ENCODE measurements at places on chromosomes 1 and 21.

GRCh38 chr1:247330548-247331171, 1.0 kb downstream of the ZNF496 start:
- ATAC-seq = peak; percentile 13

- peak; percentile 89 for ATAC-seq
Observed at GRCh38 chr1:224867715-224868114, 61.8 kb upstream of the DNAH14 start.

DNA sequence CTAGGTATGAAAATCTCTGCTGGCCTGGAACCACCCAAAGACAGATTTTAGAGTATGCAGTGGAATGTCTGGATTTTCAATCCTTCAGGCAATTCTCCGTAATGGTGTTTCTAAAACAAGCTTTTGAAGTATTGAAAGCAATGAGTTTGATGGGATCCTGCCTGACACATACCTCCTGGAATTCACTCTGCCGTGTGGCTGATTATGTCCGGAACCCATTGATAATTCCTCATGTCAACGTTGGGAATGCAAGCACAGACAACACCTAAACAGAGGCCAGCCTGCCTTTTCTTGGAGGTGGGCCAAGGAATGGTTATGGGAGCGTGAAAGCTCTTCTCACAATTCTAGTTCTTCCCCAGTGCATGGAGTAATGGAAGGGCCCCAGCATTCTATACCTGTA, 168.9 kb upstream of the HMCN1 start:
- peak; percentile 82 for ATAC-seq

- no peak for ATAC-seq
Observed at GRCh38 chr1:220483700-220484099, 44.2 kb upstream of the MARK1 start.

DNA sequence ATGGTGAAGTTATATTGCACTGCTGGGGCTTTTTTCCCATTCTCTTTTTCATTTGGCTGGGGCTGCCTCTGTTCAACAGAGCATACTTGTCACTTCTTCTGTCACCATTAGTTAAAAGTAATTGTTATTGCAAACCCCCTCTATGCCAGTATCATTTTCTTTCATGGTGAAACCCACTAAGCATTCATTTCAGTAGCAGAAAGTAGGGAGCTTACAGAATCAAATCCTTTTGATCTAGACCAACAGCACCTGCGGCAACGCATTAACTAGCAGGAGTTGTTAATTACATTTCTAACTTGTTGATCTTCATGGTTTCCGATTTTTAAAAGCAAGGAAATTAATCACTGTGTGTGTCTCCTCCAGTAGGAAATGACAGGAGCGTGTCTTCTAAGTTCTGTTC, 15.0 kb downstream of the SMYD2 start:
- ATAC-seq = no peak

DNA sequence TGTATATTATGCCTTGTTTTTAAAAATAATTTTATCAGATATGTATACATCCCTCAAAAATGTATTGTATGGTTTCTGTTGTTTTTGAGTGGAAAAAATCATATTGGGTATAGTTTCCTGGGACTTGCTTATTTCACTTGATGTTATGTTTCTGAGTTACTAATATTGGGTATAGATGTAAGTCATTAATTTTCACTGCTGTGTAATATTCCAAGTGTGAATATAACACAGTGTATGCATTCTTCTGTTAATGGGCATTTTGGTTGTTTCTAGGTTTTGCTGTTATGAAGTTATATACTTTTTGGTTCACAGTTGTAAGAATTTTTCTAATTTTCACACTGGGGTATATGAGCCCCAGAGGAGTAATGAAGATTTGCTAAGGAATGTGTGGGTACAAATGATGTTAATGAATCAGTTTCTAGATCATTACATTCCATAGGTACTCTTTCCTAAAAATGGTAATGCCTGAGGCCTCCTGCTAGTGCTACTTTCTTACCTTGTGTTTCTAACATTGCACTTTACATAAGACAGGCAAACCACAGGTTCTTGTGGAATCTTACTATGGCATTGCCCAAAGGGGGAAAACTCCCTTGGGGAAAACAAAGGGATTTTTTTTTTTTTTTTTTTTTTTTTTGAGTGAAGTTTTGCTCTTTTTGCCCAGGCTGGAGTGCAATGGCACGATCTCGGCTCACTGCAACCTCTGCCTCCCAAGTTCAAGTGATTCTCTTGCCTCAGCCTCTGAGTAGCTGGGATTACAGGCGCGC, 3.2 kb downstream of the TTC3 start:
- ATAC-seq = no peak

GRCh38 chr1:209158851-209159250, 424.7 kb upstream of the CAMK1G start:
- no peak for ATAC-seq

GRCh38 chr1:156388174-156389137, 19.4 kb downstream of the RHBG start:
- ATAC-seq = no peak

DNA sequence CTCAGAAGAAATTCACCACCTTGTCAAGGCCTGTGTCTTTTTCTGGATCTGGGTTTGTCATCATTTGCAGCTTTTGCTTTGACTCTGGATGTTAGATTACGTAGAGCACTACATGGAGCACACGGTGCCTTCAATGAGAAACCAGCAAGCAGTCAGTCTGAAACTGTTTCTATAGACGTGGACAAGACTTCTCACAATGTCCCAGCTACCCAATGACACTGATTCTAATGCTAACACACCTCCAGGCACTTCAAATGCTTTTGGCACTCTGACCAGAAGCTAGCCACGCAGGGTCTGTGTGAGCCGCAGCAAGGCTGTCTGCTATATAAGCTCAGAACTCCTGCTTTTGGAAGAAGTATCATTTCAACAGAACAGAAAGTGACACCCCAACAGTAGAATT, 38.2 kb downstream of the ITPKB start:
- no peak for ATAC-seq

GRCh38 chr1:63651161-63651701, 58.0 kb downstream of the PGM1 start:
- ATAC-seq = peak; percentile 86

- ATAC-seq = no peak
Observed at GRCh38 chr1:195193134-195193533, 1415.1 kb downstream of the KCNT2 start.

DNA sequence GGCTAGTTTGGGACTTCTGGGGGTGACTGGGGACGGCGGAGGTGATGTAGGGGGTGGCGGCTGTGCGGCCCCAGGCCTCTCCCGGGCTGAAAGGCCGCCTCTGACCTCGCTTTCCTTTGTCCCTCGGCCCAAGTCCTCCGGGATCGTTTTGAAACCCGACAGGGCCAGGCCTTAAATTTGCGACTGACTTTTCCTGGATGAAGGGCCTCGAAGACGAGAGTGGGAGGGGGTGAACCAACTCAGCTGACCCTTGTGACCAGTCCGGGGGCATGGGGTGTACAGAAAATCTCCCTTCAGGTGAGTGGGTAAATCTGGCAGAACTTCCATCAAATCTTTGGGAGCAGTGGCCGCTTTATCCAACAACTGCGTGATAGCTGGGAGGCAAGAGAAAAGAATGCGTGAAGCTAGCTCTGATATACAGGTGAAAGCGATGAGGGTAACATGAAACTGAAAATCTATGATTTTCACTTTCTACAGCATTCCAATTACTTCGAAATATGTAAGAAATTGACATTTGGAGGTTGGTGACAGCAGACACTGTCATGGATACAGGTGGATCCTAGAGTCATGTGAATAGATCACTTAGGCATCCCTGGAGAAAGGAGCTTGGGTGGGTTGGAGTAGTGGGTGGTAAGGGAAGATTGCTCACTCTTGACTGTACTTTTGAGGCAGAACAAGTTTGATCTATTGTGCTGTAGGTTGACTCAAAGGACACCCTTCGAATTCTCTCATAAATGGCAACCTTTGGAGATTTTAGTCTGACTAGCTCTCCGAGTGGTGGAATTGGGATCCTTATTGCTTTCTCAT, 885 bp downstream of the AHCYL1 start:
- peak; percentile 5 for ATAC-seq

DNA sequence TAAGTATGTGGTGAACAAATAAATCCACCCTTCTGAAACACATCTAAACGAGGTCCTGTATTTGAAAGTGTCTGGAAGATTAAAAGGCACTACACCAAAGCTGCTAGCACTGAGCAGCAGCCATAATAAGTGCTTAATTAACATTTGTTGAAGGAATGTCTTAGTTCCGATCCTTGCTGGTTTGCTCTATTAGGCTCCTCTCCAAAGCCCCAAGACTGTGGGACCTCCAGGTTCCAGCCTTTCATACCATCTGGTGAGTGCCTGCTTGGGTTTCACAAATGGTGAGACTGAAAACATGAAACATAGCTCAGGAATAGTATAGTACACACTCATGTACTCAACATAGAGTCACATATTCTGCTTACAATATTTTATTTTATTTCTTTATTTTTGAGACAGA, 640 bp upstream of the CYP2J2 start:
- ATAC-seq = peak; percentile 25

GRCh38 chr1:184267747-184268146, 119.1 kb upstream of the C1orf21 start:
- no peak for ATAC-seq

DNA sequence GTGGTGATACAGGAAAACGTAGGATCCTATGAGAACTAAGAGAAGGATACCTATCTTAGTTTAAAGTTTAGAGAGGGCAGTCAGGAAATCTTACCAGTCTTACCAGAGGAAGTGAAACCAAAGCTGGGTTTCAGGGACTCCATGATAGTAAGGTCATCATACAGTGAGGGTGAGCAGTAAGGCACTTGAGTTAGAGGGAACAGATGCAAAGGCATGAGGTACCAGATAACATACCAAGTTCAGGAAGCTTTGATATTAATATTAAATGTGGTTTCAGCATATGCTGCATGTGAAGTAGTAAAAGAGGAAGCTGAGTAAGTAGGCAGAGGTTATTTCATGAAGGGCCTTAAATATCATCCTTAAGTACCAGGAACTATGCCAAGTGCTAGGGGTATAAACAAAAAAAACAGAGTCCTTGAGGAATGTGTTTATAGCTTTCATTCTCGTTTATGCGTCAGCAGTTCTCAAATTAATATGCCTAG, 16.9 kb downstream of the ATG4C start:
- ATAC-seq = no peak

GRCh38 chr1:22750685-22751051, 40.0 kb downstream of the EPHB2 start:
- 0 out of 3 replicates have a peak, but pooled peaks have one; percentile 6 for ATAC-seq

GRCh38 chr1:206698011-206698410, 13.3 kb downstream of the MAPKAPK2 start:
- ATAC-seq = no peak

GRCh38 chr21:38219049-38219628, 37.7 kb upstream of the KCNJ15 start:
- peak; percentile 95 for ATAC-seq

GRCh38 chr1:174160109-174160473, 771 bp downstream of the RABGAP1L start:
- peak; percentile 33 for ATAC-seq

- no peak for ATAC-seq
Observed at GRCh38 chr1:207056673-207057072, 3.6 kb downstream of the PFKFB2 start.

DNA sequence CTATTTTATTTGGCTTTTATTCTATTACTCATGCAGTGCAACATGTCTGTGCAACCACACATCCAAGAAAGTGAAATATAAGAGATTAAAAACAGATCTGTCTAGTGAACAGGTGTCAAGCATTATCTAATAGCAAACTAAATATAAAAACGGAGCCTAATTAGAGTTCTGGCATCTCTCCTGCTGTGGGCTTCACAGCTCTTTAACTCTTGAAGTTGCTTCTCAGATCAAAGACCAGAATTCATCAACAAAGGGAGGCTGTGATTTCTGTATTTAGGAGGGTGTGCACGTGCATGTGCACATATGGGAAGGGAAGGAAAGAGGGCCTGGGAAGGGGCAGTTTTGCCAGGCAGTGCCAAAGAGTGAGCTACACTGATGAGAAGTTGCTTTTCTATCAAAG, 81.0 kb downstream of the MIS18A start:
- ATAC-seq = no peak

DNA sequence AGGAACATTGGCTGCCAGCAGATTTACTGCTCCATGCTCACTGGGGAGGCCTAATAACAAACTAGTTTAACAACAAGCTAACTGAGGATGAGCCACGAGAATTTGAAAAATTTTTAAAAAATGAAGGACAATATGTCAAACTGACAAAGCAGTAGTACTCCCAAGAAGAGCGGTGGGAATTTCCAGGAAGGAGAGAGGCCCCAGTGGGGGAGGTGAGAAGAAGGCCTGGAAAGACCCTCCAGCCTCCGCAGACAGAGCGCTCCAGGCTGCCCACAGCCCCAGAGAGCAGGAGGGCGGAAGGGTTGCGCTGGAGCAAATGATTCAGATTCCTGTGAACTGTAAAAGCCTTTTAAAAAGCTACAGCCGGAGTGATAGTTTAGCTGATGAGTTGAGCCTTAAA, 78.5 kb downstream of the SIPA1L2 start:
- ATAC-seq = no peak

DNA sequence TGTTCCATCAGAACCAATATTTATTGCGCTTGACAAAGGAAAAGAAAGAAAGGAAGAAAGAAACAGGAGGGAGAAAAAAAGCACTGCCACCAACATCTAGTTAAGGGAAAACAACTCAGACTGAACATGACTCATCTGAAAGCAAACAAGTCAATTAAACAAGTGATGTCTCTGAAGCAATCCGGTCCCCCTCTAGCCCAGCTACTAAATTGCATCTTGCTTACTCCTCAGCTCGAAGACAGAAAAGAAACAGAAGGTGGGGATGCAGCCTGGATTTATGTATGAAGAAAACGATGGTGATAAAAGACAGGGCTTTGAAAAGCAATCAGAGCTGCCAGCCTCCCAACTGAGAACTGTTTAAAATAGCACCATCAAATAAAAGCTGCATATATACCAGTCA, 188.2 kb downstream of the OMA1 start:
- peak; percentile 57 for ATAC-seq

DNA sequence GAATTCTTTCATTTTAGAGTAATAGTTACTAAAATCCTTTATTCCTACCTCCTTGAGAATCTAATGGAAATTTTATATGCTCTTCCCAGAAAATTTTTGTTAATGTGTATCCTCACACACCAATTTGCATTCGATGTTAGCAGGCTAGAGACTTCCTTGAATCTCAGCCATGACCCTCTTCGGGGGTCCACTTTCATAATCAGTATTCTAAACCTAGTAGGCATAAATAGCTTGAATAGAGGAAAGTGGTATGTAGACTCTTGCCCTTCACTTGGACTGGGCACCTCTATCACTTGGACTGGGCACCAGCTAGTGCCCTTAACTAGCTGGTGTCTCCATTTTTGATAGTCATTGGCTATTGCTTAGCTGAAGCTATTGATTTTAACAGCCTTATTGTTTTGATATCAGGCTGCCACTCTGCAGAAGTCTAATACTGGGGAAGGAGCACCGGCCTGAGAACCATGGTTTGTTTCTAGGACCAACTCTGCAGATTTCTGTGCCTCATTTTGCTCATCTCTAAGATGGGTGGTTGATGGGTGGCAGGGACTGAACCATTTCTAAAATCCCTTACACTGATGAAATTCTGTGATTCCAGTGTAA, 42.8 kb downstream of the MRPL39 start:
- ATAC-seq = no peak

DNA sequence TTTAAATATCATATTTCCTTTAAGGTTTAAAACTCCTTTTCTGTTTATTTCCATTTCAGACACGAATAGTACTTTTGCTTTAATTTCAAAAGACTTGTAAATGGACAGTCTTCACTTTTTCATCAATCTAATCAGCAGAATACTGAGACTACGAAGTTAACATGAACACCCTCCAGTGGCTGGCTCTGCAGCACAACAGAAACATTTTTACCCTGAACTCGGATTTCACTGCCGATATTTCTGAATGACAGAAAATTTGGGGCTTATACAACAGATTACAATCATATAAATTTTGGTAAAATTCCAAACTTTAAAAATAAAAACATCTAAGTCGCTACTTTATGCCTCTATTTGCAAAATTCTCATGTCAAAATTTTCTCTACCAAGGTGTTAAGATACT, 86.2 kb downstream of the AKT3 start:
- no peak for ATAC-seq

Data from SK-N-SH treated with all-trans-retinoic acid at 6 μM for 48 hours (cell line).